Stimulated activated CD8-positive, alpha-beta memory T cell treated with anti-CD3 and anti-CD28 coated beads, Interleukin-2, amount 100 ng/mL, for 48 hours (primary cell): ENCODE measurements at places on chromosomes 3 and 15.

- no peak for DNase-seq
Measured at GRCh38 chr3:140710711-140711389, 33.0 kb downstream of the TRIM42 start.

DNA sequence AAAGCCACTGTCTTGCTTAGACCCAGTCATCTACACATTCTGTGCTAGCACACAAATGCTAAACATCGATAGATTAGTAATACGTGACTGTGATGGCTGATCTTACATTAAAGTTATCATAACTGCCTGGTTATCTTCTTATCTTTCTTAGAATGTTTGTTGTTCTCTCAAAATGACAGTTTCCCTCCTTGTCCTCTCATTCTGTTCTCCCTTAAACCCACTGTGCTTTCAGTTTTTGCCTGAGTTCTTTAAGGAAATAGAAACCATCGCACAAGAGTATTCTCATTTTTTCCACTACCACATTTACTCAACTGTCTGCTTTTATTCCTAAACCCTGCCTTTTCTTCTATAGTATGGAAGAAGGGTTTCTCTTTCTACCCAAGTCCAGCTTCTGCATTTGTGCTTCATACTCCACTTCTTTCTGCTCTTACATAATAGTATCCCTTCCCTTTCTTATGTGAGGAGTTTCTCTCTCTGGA lies 17.1 kb downstream of the STX19 start:
- no peak for DNase-seq

GRCh38 chr15:76972389-76973361 lies 22.3 kb upstream of the PSTPIP1 start:
- DNase-seq = no peak

DNA sequence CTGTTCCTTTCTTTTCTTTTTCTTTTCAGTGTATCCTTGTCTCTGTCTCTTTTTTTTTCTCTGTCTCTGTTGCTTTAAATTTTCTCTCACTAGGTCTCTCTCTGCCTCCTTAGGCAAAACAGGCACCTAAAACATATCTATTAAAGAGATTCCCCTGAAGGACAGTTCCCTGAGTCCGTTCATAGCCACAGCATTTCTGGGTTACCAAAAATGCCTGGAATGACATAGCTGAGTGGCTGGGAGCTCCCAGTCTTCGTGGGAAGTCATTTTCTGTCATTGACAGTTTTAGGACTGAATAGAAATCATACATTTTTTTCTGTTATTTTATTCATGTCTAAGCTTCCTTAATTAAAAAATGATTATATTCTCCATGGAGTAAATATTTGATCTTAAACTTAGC lies 323.8 kb upstream of the AZI2 start:
- no peak for DNase-seq

- peak; percentile 49 for DNase-seq
Measured at GRCh38 chr3:71583566-71584393, at the start of gene FOXP1. FOXP1 (minus strand) TSS chr3:71583728; CDS start chr3:71198381, 385,347 bp downstream.

- no peak for DNase-seq
Measured at GRCh38 chr3:172148241-172148640, 108.9 kb downstream of the FNDC3B start.

- no peak for DNase-seq
Measured at GRCh38 chr15:81394603-81395002, 20.6 kb upstream of the TMC3 start.

DNA sequence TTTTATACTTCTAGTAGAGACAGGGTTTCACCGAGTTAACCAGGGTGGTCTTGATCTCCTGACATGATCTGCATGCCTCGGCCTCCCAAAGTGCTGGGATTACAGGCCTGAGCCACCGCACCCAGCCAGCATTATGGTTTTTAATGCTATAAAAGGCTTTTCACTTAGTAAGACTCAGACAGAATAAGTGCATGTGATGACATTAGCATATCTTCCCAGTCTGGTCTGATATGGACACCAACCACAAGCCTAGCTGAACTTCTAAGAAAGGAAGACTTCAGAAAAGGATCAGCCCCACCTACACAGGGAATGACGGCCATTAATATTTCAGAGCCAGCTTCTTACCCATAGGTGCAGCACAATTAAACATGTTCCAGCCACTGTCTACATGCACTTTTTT lies 27.0 kb downstream of the GRK7 start:
- no peak for DNase-seq

DNA sequence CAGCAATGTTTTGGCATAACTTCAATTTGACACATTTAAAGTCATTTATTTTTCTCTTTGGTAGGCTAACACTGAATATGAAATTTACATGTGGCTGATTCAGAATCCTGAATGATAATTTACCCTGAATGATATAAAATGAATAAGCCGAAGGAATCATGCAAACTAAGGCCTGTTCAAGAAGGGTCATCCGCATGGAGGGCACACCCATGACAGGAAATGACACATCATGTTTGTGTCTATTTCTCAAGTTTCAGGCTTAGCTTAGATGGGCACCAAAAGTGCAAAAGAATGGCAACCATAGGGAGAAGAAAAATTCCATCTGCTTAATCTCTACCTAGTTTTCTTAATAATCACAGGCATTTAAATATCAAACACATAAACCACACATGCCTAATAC lies 141.5 kb downstream of the DUT start:
- no peak for DNase-seq

- no peak for DNase-seq
Measured at GRCh38 chr15:101657968-101658784, 6.0 kb upstream of the TM2D3 start.

DNA sequence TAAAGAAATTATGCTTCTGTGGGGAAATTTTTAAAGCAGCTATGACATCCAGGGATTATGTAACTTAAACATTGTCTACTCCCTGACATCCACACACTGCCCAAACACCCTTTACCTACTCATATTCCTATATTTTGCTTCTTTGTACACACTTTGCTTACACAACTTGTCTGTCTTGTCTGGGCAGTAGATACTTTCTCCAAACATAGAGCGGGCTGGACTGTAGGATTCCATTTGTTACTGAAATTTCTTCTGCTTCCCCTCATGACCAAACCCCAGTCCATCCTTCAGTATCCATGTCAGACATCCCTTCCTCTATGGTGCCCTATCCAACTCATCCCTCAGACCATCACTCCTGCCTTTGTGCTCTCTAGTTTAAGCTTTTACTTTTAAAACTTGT lies 19.9 kb downstream of the NCEH1 start:
- DNase-seq = no peak

- DNase-seq = no peak
Measured at GRCh38 chr3:119220198-119220597, 20.5 kb downstream of the B4GALT4 start.

GRCh38 chr3:112633191-112633590 lies 7.8 kb downstream of the CCDC80 start:
- no peak for DNase-seq

GRCh38 chr15:91216000-91216399 lies 115.9 kb downstream of the SV2B start:
- no peak for DNase-seq

- no peak for DNase-seq
Measured at GRCh38 chr15:74334127-74334526, 33.3 kb downstream of the CYP11A1 start.

- DNase-seq = no peak
Measured at GRCh38 chr3:69715204-69715603, 24.1 kb upstream of the MITF start.

DNA sequence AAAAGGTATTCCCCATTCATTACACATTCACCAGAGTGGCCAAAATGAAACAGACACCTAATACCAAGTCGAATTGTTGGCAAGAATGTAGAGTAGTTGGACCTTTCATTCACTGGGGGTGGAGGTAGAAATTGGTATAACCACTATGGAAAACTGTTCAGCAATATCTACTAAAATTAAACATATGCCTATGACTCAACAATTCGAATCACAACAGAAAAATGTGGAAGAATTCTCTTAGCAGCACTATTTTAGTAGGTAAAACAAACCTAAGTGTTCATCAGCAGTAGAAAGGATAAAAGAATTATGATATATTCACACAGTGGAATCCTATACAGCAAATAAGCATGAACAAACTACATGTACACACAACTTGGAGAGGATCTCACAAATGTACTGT lies 30.6 kb downstream of the POLG start:
- no peak for DNase-seq

DNA sequence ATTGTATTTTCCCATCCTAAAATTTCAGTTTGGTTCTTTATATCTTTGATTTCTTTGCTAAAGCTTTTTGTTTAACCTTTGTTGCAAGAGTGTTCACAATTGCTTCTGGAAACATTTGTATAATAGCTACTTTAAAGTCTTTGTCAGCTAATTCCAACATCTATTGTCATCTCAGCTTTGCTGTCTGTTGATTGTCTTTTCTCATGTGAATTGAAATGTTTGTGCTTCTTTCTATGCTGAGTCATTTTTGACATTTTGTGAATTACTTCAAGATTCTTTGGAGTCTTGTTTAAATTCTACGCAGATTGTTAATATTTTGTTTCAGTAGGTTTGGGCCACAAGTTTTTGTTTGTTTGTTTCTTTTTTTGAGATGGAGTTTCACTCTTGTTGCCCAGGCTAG lies 73.2 kb downstream of the SUCNR1 start:
- DNase-seq = no peak

GRCh38 chr15:57969355-57969754 lies 96.2 kb downstream of the ALDH1A2 start:
- no peak for DNase-seq

- DNase-seq = no peak
Measured at GRCh38 chr15:50496692-50497091, 49.8 kb downstream of the USP50 start.

- DNase-seq = no peak
Measured at GRCh38 chr3:15326037-15326436, 6.3 kb downstream of the SH3BP5 start.

DNA sequence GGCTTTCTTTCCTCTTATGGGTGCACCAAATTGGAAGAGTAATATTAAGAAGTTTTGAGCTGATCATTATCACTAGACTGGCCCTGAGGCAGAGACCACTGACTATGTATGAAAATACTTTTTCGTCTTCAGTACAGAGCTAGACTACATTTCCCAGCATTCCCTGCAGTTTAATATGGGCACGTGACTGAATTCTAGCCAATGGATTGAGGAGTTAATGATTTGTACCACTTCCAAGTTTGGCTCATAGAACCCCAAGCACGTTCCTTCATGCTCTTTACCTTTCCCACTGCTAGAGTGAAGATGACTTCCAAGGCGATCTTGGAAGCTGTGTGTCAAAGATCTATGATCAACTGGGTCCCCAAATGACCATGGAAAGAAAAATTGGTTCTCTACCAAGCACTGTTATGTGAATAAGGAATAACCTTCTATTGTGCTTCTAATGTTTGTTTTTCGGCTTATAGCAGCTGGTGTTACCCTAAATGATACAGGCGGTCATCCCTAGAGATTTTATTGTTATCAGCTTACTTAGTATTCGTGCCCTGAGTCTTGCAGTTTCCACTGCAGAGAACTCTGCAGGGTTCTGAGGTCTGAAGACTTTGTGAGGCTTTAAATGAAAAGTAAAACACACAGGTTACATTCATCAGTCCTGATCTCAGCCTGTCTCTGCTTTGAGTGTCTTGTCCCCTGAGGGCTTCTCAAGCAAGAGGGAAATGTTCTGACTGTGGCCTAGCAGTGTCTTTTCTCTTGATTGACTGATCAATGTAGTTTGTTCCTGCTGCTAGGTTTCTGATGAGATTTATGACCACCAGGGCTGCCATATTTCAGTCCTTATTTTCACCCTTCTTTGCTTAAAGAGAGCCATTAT lies 486.8 kb downstream of the PDCD6IP start:
- no peak for DNase-seq

DNA sequence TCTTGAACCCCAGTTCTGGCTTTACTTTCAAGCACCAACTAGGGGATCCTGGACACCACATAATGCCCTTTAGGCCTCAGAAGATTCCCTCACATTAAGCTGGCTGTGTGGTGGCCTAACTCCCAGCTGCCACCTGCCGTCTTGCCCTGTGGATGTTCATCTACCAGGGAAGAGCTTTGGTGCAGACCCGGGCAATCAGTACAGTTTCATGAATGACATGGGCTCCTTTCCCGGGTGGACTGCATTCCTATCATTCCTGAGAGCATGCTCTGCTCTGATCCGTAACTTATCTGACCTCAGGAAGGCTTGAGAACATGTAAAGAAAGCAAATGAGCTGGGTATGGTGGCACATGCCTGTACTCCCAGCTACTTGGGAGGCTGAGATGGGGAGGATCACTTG lies 50.0 kb upstream of the GSK3B start:
- DNase-seq = no peak

DNA sequence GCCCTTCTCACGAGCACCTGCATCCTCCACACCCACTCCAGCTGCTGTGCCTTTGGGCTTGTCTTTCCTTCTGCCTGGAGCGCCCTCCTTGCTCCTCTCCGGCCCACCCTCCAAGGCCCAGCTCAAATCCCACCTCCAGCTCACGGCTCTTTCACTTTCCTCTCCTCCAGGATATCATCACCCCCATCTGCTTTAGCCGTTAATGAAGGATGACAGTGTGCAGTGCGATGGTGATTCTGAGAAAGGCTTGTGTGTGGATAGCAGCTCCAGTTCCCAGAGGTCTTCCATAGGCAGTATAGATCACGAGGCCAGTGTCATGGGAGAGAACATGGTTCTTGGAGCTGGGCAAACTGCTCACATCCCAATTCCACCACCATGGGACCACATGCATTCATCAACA lies 237.4 kb downstream of the TLE3 start:
- DNase-seq = no peak

DNA sequence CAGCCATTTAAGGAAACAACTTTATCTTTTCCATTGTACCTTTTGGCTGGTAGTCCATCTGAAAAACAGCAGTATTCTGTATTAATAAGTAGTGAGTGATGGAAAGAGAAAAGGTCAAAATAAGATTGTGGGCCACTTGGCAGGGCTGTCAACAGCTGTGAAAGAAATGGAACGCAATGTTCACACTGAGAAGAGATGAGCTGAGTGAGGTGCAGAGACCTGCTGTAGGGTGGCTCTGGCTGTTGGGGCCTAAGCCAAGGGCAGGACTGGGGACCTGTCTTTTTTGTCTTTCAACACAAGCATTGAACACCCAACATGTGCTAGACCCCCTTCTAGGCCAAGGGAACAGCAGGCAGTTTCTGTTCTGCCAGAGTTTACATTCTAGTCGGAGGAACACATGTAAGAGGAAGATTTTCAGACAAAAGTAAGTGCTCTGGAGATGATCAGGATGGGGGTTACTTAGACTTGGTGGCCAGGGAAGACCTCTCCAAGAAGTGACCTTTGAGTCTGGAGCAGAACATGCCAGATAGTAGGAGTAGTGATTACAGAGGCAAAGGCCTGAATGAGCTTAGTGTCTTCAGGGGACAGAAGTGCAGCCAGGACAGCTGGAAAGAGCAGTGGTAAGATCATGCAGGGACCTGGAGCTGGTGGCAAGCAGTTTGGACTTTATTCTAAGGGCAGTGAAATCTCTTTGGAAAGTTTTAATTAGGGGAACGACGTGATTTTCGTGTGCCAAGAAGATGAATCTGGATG lies 29.6 kb downstream of the TSEN2 start:
- no peak for DNase-seq

GRCh38 chr3:89171687-89172545 lies 64.5 kb downstream of the EPHA3 start:
- no peak for DNase-seq

GRCh38 chr15:78838489-78838888 lies 27.2 kb upstream of the ADAMTS7 start:
- DNase-seq = no peak

- DNase-seq = no peak
Measured at GRCh38 chr15:48324949-48325348, 6.3 kb upstream of the DUT start.

GRCh38 chr3:176988795-176989194 lies 208.5 kb downstream of the TBL1XR1 start:
- no peak for DNase-seq
